ENCODE measurements at places on chromosomes 5 and 9. TPM values are rescaled to one million over a fixed set of nuclear protein-coding genes. Genes with fewer than 3 reads are reported as not detected.

Gene GCNT4
- 3.6 TPM for total RNA-seq

Gene SPATA24
- 4.6 TPM for total RNA-seq

Gene PITX1
- 87.6 TPM for total RNA-seq

Gene WNT8A
- total RNA-seq, result not detected

Gene RNF183
- total RNA-seq, result 1.9 TPM

Gene EQTN
- not detected for total RNA-seq

Gene LCN9
- total RNA-seq, result not detected

Gene S1PR3
- total RNA-seq, result under 0.01 TPM

Gene C9orf153
- total RNA-seq, result 0.48 TPM

Gene ACTBL2
- 0.21 TPM for total RNA-seq

Gene GABRP
- total RNA-seq, result not detected

Gene OR1J2
- not detected for total RNA-seq

Gene SLC45A2
- total RNA-seq, result not detected

Gene SUB1
- 150 TPM for total RNA-seq

Gene TMC1
- total RNA-seq, result not detected

Gene PHYHD1
- 13.3 TPM for total RNA-seq

Gene HACD4
- total RNA-seq, result 5.3 TPM

Gene TLR4
- total RNA-seq, result 0.64 TPM

Gene ADAMTS12
- total RNA-seq, result not detected

Gene SLC36A2
- not detected for total RNA-seq

Gene PDCD1LG2
- total RNA-seq, result not detected

Gene SLC1A3
- total RNA-seq, result 4.6 TPM

Gene FSD1L
- total RNA-seq, result 3.2 TPM

Gene PCDHA2
- total RNA-seq, result not detected

Gene MELK
- 14.0 TPM for total RNA-seq

Gene SNAPC3
- total RNA-seq, result 29.8 TPM

Gene GGTA1
- total RNA-seq, result not detected

Gene SPOCK1
- total RNA-seq, result 2.6 TPM

Gene AK8
- 0.48 TPM for total RNA-seq

Gene PCDHGB2
- total RNA-seq, result not detected

Gene F12
- 13.2 TPM for total RNA-seq

Gene OLFM1
- total RNA-seq, result 0.48 TPM

Gene SAXO1
- total RNA-seq, result not detected

Gene ZNF169
- 2.7 TPM for total RNA-seq

Gene CCDC127
- 3.6 TPM for total RNA-seq

Gene FBXW11
- total RNA-seq, result 90.4 TPM

Gene SMIM33
- not detected for total RNA-seq

Gene ENTPD2
- total RNA-seq, result 1.7 TPM

Gene C7
- total RNA-seq, result not detected

Gene TAF11L5
- total RNA-seq, result not detected

All from tracheal epithelial cell (primary cell).